ENCODE measurements at places on chromosomes 1 and 21.

DNA sequence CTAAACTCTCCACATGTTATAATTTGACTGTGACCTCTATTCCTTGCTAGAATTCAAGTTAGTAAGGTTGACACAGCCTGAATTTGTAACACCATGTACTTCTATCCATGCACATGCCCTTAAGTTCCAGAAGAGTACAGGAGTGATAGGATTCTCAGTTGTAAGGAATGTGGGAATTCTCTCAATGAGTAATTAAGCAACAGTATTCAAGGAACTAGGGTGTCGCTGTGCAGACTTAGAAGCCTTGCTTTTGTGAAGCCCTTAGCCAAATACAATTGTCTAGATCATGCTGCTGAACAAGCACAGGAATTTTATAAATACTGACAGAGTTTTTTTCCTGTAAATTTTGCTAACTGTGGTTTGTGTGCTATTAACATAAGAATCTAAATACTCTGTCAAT lies 276.3 kb upstream of the PTBP2 start:
- DNase-seq = no peak

DNA sequence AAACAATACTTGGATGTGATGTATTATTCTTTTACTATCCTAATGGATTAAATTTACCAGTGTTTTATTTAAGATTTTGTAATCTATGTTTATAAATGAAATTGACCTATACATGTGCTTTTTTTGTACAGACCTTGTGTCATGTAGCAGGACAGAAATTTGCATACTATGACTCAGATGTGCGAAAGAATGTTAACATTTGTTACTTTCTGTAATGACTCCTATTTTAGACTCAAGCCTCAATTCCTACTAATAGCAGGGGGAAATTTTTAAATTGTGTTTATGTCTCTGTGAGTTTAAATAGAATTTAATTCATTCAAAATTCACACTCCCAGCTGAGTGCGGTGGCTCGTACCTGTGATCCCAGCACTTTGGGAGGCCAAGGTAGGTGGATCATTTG lies 21.8 kb upstream of the RIMKLA start:
- no peak for DNase-seq

DNA sequence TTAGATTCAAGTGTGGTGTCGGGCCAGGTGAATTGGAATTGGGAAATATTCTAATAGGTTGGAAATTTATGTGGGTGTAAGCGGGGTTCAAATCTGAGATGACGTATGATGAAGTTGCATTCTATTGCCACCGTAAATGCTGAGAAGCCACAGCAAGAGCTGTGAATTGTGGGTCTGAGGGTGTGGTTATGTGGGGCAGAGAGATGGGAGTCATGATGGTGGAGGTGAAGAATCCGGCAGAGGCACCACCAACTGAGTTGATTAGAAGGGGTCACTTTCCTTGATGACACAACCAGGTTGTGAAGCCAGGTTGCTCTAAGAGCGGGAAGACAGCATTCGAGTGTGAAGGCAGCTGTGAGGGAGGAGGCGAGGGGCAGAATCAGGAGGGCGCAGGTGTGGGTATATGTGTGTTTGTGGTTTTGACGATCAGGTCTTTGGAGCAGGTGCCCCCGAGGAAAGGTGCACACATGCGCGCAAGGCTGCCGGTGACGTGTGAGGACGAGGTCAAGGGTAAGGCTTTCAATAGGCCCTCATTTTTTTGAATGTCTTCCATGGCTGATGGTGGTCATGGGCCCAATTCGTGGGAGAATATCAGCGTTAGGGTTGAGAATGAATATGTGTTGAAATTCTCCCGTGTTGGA lies 18.7 kb downstream of the LRRC3 start:
- DNase-seq = no peak

GRCh38 chr1:155202731-155203515 lies 4.8 kb downstream of the THBS3 start:
- peak; percentile 20 for DNase-seq
